ENCODE measurements at places on chromosomes 13 and 19. TPM values are rescaled to one million over a fixed set of nuclear protein-coding genes. Genes with fewer than 3 reads are reported as not detected.

DNA sequence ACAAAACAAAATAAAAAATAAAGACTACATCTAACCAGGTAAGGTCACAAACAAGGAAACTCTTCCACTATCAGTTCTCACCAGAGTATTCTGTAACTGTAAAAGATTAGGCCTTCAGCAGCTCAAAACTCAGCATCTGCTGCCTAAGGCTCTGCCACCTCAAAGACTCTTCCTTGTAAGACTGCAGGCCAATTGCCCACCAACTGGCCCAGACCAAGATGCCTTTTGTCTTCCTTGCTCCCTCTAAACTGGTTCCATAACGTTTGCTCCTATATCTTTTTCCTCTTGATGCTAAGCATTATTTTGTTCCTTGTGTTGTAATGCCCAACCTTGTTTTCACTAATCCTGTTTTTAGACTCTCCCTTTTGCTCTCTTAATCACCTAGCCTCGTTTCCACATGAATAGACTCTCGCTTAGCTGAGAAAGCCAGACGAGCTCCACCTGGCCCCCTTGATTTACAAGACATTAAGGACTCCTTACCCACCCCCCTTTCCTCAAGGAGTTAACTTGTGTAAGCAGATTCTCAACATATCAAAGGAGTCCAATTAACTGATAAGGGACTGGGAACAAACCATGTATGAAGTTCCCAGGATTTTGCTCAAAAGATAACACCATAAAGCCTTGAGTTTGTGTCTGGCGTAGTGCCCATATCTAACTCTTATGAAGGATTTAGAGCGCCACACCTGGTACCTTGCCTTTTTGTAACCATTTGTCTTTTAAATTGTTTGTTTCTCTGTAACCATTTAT, 1.5 kb downstream of the ZNF814 start:
- no peaks in the 10 kb centered on the region for H3K36me3 ChIP-seq
- H3K27ac ChIP-seq, result no peak overlapping the region
- DNase-seq, result no peak
- no peaks in the 10 kb centered on the region for H3K4me1 ChIP-seq
- H3K4me3 ChIP-seq, result no peak overlapping the region

- no peak for DNase-seq
- no peak overlapping the region for H3K4me3 ChIP-seq
- H3K36me3 ChIP-seq, result no peaks in the 10 kb centered on the region
- no peaks in the 10 kb centered on the region for H3K4me1 ChIP-seq
- H3K27ac ChIP-seq, result no peak overlapping the region
Measured at GRCh38 chr13:44188257-44188656, 185.4 kb upstream of the SERP2 start.

Gene KRTDAP
- not detected for total RNA-seq

GRCh38 chr13:85386424-85386823, 412.8 kb downstream of the SLITRK6 start:
- H3K36me3 ChIP-seq, result no peaks in the 10 kb centered on the region
- H3K27ac ChIP-seq, result no peak overlapping the region
- H3K27me3 ChIP-seq, result no peaks in the 10 kb centered on the region
- no peak for DNase-seq
- H3K4me1 ChIP-seq, result no peaks in the 10 kb centered on the region
- H3K4me3 ChIP-seq, result no peak overlapping the region

GRCh38 chr13:71252184-71252704, 614.8 kb downstream of the DACH1 start:
- H3K36me3 ChIP-seq, result no peaks in the 10 kb centered on the region
- H3K4me3 ChIP-seq, result no peak overlapping the region
- H3K27ac ChIP-seq, result no peak overlapping the region

Gene CNN1
- 31.0 TPM for total RNA-seq

GRCh38 chr13:75693227-75693626, 57.1 kb downstream of the LMO7 start:
- no peaks in the 10 kb centered on the region for H3K27me3 ChIP-seq
- H3K36me3 ChIP-seq, result no peaks in the 10 kb centered on the region
- H3K27ac ChIP-seq, result no peak overlapping the region
- H3K4me3 ChIP-seq, result no peak overlapping the region
- DNase-seq, result no peak

GRCh38 chr19:47122359-47123335, 8.0 kb upstream of the SAE1 start:
- H3K27ac ChIP-seq, result no peak overlapping the region
- H3K4me1 ChIP-seq, result no peaks in the 10 kb centered on the region
- H3K4me3 ChIP-seq, result no peak overlapping the region
- no peaks in the 10 kb centered on the region for H3K27me3 ChIP-seq

DNA sequence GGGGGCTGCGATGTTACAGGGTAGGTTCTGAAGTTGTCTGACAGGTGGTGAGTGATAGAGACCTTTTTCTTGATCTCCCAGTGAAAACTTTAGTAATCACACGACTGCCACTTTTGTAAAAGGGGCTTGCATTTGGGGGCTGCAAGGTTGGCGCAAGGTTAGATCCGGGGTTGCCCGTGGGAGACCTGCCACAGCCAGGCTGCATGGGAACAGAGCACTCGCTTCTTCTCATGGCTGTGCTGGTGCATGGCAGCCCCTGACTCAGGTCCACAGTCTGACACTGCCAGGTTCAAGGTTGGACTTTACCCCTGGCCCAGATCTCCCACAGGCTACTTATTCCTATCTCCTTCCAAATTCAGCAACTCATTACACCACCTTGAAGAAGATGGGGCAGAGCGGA, 1190.4 kb downstream of the UQCRFS1 start:
- H3K4me3 ChIP-seq, result no peak overlapping the region
- H3K27ac ChIP-seq, result no peak overlapping the region
- H3K4me1 ChIP-seq, result no peaks in the 10 kb centered on the region
- DNase-seq, result no peak

DNA sequence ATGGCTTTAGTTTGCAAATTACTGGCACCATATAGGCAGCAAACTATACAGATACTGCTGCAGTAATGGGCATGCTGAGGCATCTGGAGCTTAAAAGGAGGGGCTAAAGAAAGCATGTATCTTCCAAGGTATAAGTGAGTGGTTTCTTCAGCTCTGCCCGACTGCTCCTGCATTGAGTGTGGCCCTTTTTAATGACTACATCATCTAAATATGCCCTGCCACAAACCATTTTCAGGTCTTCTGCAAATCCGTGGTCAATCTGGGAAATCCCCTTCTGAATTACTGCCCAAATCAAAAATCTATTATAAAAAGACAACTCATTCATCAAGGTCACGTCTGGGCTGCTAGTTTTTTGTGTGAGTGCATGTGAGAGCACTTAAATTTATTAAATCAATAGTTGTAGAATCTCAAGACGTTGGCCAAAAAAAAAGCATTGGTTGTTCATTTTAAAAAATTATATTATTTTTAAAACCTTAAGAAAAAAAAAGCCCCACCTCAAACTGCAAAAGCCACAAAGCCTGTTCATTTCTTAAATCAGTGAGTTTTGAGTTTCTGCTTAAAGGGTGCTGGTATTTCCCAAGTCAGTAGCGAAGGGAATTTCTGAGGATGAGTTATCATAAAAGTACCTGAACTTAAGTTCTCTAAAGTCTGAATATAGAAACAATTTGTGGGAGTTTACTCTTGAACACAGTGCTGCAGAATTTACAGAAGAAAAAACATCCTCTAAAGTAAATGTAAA, 16.3 kb downstream of the LCP1 start:
- no peak for DNase-seq
- H3K4me1 ChIP-seq, result peaks cover 11% of the 10 kb centered on the region
- no peaks in the 10 kb centered on the region for H3K27me3 ChIP-seq
- H3K36me3 ChIP-seq, result no peaks in the 10 kb centered on the region
- H3K4me3 ChIP-seq, result no peak overlapping the region

- peak overlapping the region; percentile 57 for H3K4me3 ChIP-seq
- peak overlapping the region; percentile 82 for H3K27ac ChIP-seq
- H3K27me3 ChIP-seq, result no peaks in the 10 kb centered on the region
Measured at GRCh38 chr13:33349986-33350826, 64.7 kb upstream of the STARD13 start.

GRCh38 chr13:51976423-51976822, 34.8 kb downstream of the ATP7B start:
- H3K4me1 ChIP-seq, result no peaks in the 10 kb centered on the region
- DNase-seq, result no peak
- no peak overlapping the region for H3K4me3 ChIP-seq
- H3K27ac ChIP-seq, result no peak overlapping the region
